NCI-H2107 (cell line): ENCODE measurements at places on chromosomes 5 and 9.

DNA sequence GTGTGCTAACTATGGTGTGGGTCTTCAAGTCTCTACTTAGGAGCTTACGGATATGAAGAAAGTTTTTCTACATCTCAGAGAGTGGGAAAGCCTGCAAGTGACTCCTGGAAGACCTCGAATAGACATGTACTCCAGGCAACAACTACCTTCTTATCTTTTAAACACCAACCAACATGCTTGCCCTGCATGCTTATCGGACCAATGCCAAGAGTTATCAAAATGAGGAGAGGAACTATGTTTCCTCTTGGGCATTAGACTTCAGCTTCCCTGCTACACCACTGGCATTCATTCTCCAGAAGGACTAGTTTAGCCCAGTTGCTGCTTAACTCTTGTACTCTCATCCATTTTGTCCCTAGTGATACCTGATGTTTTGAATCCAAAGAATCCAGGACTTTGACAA is 74.7 kb upstream of the MAN2A1 start:
- no peak for DNase-seq

GRCh38 chr5:124303366-124303765 is 443.1 kb downstream of the ZNF608 start:
- no peak for DNase-seq

DNA sequence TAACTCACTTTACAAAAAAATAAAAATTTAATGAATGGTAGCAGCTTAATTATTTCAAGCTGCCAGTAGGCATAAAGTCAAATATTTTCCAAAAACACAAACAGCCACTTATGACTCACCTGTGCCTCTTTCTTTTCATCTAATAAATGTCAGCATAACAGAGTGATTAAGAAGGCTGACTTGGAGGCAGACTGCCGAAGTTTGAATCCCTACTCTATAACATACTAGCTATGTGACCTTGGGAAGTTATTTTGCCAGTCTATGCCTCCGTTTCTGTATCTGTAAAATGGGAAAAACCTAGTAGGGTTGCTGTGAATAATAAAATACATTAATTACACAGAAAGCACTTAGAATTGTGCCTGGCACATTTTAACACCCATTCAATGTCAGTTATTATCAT is 33.8 kb downstream of the FANCC start:
- DNase-seq, result no peak

GRCh38 chr5:95619096-95619495 is 791 bp upstream of the GPR150 start:
- no peak for DNase-seq

DNA sequence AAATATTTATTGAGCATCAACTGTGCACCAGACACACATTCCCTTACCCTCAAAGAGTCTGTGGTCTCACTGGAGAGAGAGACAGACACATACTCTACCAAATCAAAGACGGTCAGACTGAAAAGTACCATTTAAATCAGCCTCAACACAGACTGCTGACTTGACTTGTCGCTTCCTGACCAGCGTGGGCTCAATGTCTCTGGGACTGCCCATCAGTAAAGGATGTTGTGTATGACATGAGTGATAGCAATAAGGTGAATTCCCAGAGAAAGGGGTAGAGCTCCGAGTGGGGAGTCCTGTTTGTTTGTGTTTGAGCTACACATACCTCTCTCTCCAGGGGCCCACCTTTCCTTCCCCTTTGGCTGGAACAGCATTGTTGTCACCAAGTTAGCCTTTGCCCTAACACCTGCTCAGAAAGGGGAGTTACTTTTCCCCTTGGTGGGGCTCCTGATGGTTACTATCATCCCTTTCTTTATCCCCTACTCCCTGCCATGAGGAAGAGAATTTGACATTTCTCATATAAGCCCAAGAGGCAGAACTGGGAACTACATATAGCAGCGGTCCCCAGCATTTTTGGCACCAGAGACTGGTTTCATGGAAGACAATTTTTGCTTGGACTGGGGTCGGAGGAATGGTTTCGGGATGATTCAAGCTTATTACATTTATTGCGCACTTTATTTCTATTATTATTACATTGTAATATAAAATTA is 33.9 kb downstream of the NR4A3 start:
- DNase-seq, result no peak

DNA sequence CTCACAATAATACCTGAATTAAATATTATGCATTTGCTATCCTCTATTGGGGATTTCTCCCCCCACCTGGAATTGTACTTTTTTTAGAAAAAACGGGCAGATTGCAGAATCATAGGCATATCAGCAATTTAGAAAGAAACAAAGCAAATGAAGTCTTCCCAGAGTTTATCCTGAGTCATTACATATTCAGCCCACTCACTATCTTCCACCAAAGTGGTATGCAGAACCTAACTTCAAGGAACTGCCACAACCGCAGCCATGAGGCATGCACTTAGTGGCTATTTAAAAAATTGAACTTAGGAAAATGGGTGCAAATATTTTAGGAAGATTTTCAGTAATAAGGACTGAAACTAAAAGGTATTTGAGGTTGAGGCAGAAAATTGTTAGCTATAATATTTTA is 48.6 kb downstream of the UBAP1 start:
- no peak for DNase-seq

GRCh38 chr5:82023644-82024043 is 51.8 kb downstream of the ATG10 start:
- no peak for DNase-seq

GRCh38 chr5:107894361-107894760 is 223.6 kb upstream of the EFNA5 start:
- no peak for DNase-seq

- no peak for DNase-seq
Observed at GRCh38 chr9:126532019-126532462, 81.7 kb upstream of the LMX1B start.
